ENCODE measurements at places on chromosomes 4 and X. TPM values are rescaled to one million over a fixed set of nuclear protein-coding genes. Genes with fewer than 3 reads are reported as not detected.

DNA sequence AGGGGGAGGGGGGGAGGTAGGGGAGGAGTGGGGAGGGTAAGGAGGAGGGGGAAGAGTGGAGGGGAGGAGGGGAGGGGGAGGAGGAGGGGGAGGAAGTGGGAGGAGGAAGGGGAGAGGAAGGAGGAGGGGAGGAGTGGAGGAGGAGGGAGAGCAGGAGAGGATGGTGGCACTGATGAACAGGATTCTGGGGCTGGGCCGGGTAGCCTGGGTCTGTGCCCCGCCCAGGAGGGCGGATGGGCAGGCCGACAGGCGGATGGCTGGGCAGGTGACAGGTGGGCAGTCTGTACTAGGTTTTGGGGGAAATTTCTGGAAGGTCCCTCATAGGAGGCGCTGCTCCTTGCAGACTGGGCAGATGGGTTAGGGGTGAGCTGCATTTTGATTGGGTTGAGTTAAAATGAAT, 66.0 kb upstream of the ADRA2C start:
- no peak overlapping the region for H3K4me3 ChIP-seq
- no peak overlapping the region for H3K27ac ChIP-seq
- no peak for DNase-seq
- no peaks in the 10 kb centered on the region for H3K4me1 ChIP-seq
- no peaks in the 10 kb centered on the region for H3K36me3 ChIP-seq

DNA sequence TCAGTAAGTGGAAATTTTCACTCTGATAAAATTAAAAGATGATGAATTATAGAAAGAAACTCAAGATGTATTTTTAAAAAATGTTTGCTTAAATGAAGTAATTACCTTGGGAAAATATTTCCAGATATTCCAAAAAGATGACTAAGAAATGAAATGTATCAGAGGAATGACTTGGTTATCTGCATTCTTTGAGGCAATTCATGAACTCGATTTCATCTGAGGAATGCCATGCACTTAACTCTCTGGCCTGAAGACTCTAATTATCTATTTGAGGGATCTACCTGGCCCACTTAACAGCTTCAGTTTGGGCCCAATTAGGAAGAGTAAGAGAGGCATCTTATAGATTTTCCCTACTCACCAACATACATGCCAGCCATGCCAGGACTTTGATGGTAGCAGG, 182.3 kb downstream of the INPP4B start:
- no peaks in the 10 kb centered on the region for H3K4me1 ChIP-seq
- H3K27ac ChIP-seq, result no peak overlapping the region
- H3K36me3 ChIP-seq, result no peaks in the 10 kb centered on the region
- no peaks in the 10 kb centered on the region for H3K27me3 ChIP-seq

The FRG2 gene
- not detected for total RNA-seq

DNA sequence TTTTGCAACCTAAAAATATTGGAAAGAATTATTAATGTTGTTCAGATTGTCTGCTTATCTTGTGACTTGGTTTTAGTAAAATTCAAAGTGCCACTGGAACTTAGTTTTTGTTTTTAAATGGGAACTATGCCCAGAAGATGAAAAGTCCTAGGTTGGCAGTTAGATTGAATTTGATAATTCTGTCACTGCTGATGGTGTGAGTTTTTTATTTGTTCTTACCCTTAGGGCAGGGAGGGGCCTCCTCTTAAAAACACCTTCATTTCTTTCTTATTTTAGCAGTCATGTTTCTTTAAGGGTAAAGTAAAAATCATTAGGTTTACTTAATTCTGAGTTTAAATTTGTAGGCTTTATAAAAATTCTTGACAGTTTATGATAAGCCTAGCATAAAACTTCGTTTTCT, 80.6 kb downstream of the AFF1 start:
- H3K36me3 ChIP-seq, result no peaks in the 10 kb centered on the region
- no peak overlapping the region for H3K4me3 ChIP-seq
- H3K27me3 ChIP-seq, result no peaks in the 10 kb centered on the region
- peak overlapping the region; percentile 97 for H3K27ac ChIP-seq

DNA sequence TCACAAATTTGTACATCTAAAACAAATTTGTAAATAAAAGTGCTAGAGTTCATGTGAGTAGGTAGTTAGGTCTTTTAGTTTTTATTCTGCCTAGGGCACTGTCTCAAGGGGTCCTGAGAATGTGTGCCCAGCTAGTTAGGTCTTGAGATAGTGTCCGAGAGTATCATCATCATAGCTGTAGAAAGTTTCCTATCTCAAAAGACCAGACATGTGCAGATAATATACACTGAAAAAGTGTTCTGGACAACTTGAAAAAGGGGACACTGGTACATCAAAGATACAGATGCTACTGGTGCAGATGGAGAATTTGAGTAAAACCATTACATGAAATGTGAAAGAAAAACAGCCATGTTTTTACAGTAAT, 1.8 kb upstream of the ZCCHC4 start:
- peaks cover 7% of the 10 kb centered on the region for H3K4me1 ChIP-seq
- no peak for DNase-seq
- H3K4me3 ChIP-seq, result no peak overlapping the region
- H3K27ac ChIP-seq, result no peak overlapping the region
- no peaks in the 10 kb centered on the region for H3K36me3 ChIP-seq

GRCh38 chr4:100926039-100926717, 408.4 kb upstream of the EMCN start:
- H3K27me3 ChIP-seq, result no peaks in the 10 kb centered on the region
- H3K36me3 ChIP-seq, result no peaks in the 10 kb centered on the region
- no peak overlapping the region for H3K27ac ChIP-seq
- no peak for DNase-seq

The ITIH6 gene
- total RNA-seq, result not detected

- H3K27ac ChIP-seq, result no peak overlapping the region
- no peak overlapping the region for H3K4me3 ChIP-seq
- peaks cover 9% of the 10 kb centered on the region for H3K36me3 ChIP-seq
- no peaks in the 10 kb centered on the region for H3K27me3 ChIP-seq
These were observed 28.2 kb downstream of the SH3TC1 start for GRCh38 chr4:8227201-8227770.

- no peak overlapping the region for H3K27ac ChIP-seq
- peaks cover 6% of the 10 kb centered on the region for H3K4me1 ChIP-seq
- no peak overlapping the region for H3K4me3 ChIP-seq
- no peaks in the 10 kb centered on the region for H3K36me3 ChIP-seq
- H3K27me3 ChIP-seq, result no peaks in the 10 kb centered on the region
These were observed 129.6 kb downstream of the ZNF330 start for GRCh38 chr4:141350122-141350905.

GRCh38 chr4:75705198-75705977, 19.0 kb upstream of the USO1 start:
- DNase-seq, result no peak
- H3K27me3 ChIP-seq, result no peaks in the 10 kb centered on the region
- no peaks in the 10 kb centered on the region for H3K36me3 ChIP-seq
- H3K27ac ChIP-seq, result no peak overlapping the region
- no peaks in the 10 kb centered on the region for H3K4me1 ChIP-seq

The DOK7 gene
- 0.27 TPM for total RNA-seq

DNA sequence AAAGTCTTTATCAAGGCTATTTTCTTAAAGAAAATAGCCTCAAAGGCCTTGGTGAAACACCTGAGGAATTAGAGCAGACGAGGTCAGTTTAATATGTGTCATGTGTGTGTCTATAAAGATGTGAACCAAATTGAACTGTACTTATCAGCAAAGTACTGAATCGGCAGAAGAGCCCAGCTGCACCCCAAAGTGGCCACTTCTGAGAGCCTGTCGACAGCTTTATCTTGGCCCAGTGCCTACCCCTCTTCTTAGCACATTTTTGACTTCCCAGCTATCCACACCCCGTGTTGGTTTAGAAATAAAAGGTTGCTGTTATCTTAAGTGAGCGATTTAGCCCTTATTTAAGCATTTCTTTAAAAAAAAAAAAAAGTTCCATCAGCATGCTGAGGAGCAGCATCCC, 329.7 kb downstream of the FBXW7 start:
- peak; percentile 68 for DNase-seq
- H3K36me3 ChIP-seq, result no peaks in the 10 kb centered on the region
- no peaks in the 10 kb centered on the region for H3K27me3 ChIP-seq
- no peak overlapping the region for H3K4me3 ChIP-seq
- no peaks in the 10 kb centered on the region for H3K4me1 ChIP-seq
- no peak overlapping the region for H3K27ac ChIP-seq

DNA sequence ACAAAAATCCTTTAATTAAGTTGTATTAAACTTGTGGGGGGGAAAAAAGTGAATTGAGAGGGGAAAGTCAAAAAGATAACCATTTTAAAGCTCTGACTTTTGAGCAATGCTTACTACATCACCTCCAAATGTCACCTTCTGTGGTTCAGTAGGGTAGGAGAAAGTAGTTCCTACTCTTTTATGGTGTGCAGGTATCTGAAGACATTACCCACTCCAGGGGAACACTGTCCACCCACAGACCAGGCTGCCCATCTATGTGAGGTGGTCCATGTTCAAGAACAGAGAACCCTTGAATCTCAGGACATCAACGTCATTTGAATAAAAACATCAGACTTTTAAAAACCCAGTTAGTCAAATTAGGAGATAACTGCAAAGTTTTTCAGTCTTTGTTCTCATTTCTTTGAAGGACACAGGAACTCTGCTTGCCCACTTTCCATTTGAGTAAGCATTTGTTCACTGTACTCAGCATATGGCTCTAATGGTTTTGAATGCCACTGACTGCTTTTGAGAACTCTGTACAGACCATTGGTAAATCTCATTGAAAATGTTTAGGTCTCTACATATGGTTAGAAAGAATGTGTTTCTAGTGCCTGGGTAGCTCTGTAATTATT, 18.4 kb downstream of the NMU start:
- DNase-seq, result no peak
- H3K36me3 ChIP-seq, result no peaks in the 10 kb centered on the region
- no peaks in the 10 kb centered on the region for H3K27me3 ChIP-seq
- no peaks in the 10 kb centered on the region for H3K4me1 ChIP-seq
- H3K27ac ChIP-seq, result no peak overlapping the region
- no peak overlapping the region for H3K4me3 ChIP-seq

The CT45A3 gene
- total RNA-seq, result not detected

GRCh38 chr4:4783847-4784246, 75.6 kb upstream of the MSX1 start:
- H3K4me3 ChIP-seq, result no peak overlapping the region
- H3K36me3 ChIP-seq, result no peaks in the 10 kb centered on the region
- H3K27ac ChIP-seq, result no peak overlapping the region
- no peak for DNase-seq
- no peaks in the 10 kb centered on the region for H3K27me3 ChIP-seq

DNA sequence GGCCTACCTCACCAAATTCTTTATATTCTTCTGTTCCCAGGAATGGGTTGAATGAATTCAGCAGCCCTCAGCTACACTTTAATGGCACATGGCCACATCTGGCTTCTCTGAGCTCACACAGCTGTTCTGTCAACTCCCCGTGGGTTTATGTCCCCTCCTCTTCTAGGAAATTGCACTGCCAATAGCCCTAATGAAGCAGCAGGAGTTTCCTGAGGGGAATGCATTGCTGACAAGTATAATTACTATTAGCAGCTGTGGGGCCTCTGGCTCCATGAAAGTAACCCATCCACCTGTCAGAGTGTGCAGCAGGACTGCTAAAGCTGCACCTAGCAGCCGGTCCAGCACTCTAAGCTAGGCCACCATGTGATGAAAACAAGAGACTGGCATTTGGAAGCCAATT, 50.3 kb downstream of the FTHL17 start:
- no peak overlapping the region for H3K4me3 ChIP-seq
- DNase-seq, result no peak
- H3K27ac ChIP-seq, result no peak overlapping the region

- DNase-seq, result peak; percentile 8
- no peaks in the 10 kb centered on the region for H3K27me3 ChIP-seq
- no peak overlapping the region for H3K4me3 ChIP-seq
- peaks cover 22% of the 10 kb centered on the region for H3K4me1 ChIP-seq
- H3K27ac ChIP-seq, result peak overlapping the region; percentile 57
These were observed 28.6 kb downstream of the AFAP1 start for GRCh38 chr4:7910952-7911578.

- H3K4me1 ChIP-seq, result no peaks in the 10 kb centered on the region
- H3K27ac ChIP-seq, result no peak within 1 kb of the TSS
- no peak for DNase-seq
- no peaks in the 10 kb centered on the region for H3K36me3 ChIP-seq
These were observed at the start of gene WAS for GRCh38 chrX:48683411-48683982. Gene WAS, plus strand, starts transcription at chrX:48683799. Its CDS starts 55 bp downstream, at chrX:48683854.

The MED14 gene
- 114 TPM for total RNA-seq

The CPLX1 gene
- total RNA-seq, result not detected

GRCh38 chrX:129736491-129736890, 2.3 kb upstream of the XPNPEP2 start:
- H3K4me1 ChIP-seq, result no peaks in the 10 kb centered on the region
- H3K27ac ChIP-seq, result no peak overlapping the region
- DNase-seq, result no peak
- no peaks in the 10 kb centered on the region for H3K27me3 ChIP-seq
- no peak overlapping the region for H3K4me3 ChIP-seq
- no peaks in the 10 kb centered on the region for H3K36me3 ChIP-seq

The PHOX2B gene
- total RNA-seq, result not detected

GRCh38 chr4:16866974-16867373, 31.5 kb downstream of the LDB2 start:
- H3K4me1 ChIP-seq, result no peaks in the 10 kb centered on the region
- H3K36me3 ChIP-seq, result no peaks in the 10 kb centered on the region
- H3K27me3 ChIP-seq, result no peaks in the 10 kb centered on the region
- DNase-seq, result no peak
- no peak overlapping the region for H3K27ac ChIP-seq

GRCh38 chrX:132737743-132738142, 220.7 kb downstream of the HS6ST2 start:
- no peak overlapping the region for H3K27ac ChIP-seq
- no peaks in the 10 kb centered on the region for H3K27me3 ChIP-seq
- DNase-seq, result peak; percentile 2
- H3K36me3 ChIP-seq, result no peaks in the 10 kb centered on the region
- no peaks in the 10 kb centered on the region for H3K4me1 ChIP-seq
- H3K4me3 ChIP-seq, result no peak overlapping the region

DNA sequence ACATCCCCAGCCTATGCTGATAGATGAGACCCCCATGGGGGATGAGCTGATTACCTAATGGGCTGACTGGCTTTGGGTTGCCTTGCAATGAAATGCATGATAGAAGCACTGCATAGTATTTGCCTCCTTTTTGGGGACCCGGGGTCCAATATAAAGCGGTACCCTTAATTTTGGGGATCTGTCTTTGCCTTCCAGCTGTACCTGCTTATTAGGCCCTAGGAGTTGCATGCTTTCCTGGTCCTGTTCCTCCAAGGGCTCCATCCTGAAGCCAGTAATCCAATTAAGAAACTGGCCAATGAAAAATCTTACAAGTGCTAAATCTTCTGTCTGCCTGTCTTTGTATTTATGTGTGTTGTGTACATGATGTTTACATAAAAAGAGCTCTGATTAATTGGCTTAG, 791.6 kb downstream of the TRIML1 start:
- no peak for DNase-seq
- no peak overlapping the region for H3K27ac ChIP-seq
- H3K27me3 ChIP-seq, result no peaks in the 10 kb centered on the region
- H3K4me3 ChIP-seq, result no peak overlapping the region
- no peaks in the 10 kb centered on the region for H3K4me1 ChIP-seq

The NWD2 gene
- 0.27 TPM for total RNA-seq

- peak; percentile 12 for DNase-seq
- H3K4me3 ChIP-seq, result no peak overlapping the region
- H3K4me1 ChIP-seq, result no peaks in the 10 kb centered on the region
- H3K36me3 ChIP-seq, result no peaks in the 10 kb centered on the region
- H3K27me3 ChIP-seq, result no peaks in the 10 kb centered on the region
- H3K27ac ChIP-seq, result no peak overlapping the region
These were observed 40.1 kb upstream of the HMGB3 start for GRCh38 chrX:150942942-150943594.

Data from thyroid gland (tissue), 4 donors.